ENCODE measurements at places on chromosomes 2 and 18.

- DNase-seq: no peak
Observed at GRCh38 chr2:127567351-127567854, 31.9 kb downstream of the MYO7B start.

GRCh38 chr2:128789776-128790455 is 471.2 kb upstream of the HS6ST1 start:
- no peak for DNase-seq

GRCh38 chr2:234488913-234489451 is 7.9 kb downstream of the ARL4C start:
- no peak for DNase-seq

GRCh38 chr2:28616396-28616999 is 120.6 kb downstream of the PLB1 start:
- DNase-seq: no peak

DNA sequence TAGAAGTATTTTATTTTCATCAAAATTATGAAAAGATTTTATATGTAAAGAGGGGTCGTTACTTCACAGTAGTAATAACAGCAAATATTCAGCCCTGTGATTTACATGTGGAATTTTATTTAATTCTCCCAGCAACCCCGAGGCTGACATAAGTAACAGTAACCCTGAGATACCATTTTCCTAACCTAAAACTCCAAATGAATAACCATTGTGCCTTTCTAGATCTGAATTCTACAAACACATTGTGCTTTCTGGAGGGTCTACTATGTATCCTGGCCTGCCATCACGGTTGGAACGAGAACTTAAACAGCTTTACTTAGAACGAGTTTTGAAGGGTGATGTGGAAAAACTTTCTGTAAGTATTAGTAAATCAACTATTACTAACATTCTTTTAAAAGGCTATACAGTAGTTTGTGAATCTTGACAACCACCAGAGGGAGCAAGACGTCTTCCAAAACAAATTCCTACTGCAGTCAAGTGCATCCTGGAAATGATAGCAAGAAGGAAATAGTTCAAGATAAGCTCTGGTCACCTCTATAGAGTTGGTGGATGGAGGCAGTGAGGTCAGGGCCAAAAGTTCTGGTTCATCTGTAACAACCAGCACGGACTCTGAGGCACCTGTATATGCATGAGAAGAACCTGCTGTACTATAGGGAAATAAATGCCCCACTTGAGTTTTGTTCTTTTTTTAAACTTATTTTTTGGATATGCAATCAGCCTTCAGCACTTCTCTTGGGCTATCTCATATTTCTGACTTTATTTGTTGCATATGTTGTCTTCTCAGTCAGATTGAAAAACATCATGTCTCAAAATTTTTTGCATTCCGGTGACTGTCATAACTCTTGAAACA is 37.4 kb downstream of the ACTR2 start:
- DNase-seq: peak; percentile 28

DNA sequence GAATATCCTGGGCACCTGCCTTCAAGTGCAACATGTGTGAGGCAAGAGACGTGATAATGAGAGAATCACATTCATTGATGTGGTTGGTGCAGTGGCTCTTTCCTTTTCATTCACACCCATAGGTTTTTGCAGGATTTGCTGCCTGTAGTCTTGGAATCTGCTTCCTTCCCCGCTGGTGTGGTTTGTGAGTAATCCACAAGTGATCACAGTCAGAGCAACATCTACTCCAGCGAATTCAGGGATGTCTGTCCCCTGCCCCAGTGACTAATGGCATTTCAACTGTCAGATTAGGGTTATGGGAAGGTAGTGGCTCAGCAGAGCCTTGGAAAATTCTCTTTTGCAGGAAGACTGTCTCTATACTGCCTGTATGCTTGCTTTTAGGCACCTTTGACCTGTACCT is 225.5 kb upstream of the RBMS1 start:
- no peak for DNase-seq

DNA sequence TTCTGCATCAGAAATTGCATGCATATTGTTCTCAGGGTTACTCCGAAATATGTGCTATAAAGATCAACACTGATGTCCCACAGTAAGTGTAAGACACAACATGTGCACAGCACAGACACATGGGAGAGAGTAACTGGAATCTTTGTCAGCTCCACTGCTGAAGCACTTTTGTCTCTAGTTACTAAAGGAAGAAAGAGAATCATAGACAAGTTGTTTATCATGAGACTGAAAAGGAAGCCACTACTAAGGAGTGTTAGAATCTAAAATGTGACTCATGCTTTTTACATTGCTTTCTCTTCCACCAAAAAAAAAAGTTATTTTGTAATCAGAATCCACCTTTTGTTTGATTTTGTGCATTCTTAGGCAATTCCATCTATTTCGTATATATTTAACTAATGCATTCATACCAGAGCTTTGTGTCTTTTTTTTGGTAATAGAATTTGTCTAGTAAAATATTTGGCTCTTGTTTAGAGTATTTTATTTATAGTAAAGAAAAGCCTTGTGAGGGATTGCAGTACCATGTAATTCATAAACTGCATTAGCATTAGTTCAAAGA is 502.4 kb downstream of the FBXO15 start:
- no peak for DNase-seq

- no peak for DNase-seq
Observed at GRCh38 chr18:2881840-2882195, 35.0 kb downstream of the EMILIN2 start.

GRCh38 chr2:232435375-232435648 is 20.6 kb upstream of the ALPI start:
- DNase-seq: no peak

DNA sequence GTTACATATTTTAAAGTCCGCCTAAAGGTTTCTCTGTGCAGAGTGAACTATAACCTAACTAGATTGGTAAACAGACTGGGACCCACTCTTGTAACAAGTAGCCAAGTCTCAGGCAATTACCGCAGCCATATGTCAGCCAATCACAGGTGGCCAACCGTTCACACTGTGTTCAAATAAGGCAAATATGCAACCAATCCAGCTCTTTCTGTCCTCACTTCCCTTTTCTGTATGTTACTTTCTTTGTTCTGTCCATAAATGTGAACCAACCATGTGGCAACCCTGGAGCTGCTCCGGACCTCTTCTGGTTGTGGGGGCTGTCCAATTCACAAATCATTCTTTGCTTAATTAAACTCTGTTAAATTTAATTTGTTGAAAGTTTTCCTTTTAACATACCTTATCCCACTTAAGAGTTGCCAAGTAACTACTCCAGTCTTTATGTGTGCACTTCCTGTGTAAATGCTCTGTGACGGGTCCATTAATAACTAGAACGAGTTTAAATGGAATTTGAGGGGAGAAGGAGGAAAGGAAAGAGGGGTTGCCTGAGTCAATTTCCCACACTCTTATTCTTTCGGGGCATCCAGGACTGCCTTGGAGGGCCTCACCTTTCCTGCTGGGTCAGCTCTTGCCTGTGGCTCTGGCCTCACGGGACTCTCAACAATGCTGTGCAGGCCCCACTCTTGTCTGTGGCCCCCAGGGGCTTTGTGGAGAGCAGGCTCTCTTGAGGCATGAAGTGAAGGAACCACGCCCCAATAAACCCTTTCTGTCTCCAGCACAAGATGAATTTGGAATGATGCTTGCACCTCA is 6.6 kb upstream of the RPL37A start:
- DNase-seq: no peak

DNA sequence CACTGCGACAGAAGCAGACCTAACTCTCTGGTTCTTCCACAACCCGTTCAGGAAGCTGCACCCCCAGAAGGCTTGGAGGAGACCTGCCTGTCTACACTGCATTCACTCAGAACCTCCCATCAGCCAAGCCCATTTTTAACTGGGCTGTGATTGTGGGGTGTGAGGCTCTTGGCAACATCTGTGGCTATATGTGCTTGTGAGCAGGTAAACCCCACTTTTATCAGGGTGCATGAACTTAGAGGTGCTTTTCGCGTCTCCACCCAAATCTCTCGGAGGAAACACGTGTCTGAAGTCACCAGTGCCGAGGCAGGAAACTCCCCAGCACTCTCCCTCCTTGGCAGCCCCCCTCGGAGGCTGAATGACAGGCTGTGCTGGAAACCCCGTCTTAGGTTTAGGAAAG is 158.2 kb upstream of the SALL3 start:
- no peak for DNase-seq

DNA sequence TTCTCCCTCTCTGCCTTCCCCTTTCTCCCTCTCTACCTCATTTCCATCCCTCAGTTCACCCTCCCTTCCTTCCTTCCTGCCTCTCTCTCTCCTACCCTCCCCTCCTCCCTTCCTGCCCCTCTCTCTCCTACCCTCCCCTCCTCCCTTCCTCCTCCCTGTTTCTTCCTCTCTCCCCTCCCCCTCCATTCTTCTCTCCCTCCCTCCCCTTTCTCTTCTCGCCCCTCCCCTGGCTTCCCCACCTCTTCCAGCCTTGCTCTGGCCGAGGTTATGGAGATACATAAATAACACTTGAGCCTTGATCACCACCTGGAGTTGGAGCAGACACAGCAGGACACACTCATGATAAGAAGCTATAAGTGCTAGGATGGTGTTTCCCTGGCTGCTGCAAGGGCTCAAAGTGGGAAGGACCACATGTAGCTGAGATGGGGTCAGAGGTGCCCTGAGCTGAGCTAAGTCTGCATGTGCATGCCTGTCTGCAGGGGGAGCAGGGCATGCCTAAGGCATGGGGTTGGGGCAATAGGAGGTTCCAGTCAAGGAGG is 326.1 kb upstream of the HS6ST1 start:
- DNase-seq: no peak

GRCh38 chr18:26919627-26920026 is 54.1 kb upstream of the AQP4 start:
- no peak for DNase-seq

Measured in AG08396 (cell line).